ENCODE measurements at places on chromosomes 3 and 15.

GRCh38 chr15:41331833-41332193 lies 578 bp downstream of the OIP5 start:
- DNase-seq = no peak

DNA sequence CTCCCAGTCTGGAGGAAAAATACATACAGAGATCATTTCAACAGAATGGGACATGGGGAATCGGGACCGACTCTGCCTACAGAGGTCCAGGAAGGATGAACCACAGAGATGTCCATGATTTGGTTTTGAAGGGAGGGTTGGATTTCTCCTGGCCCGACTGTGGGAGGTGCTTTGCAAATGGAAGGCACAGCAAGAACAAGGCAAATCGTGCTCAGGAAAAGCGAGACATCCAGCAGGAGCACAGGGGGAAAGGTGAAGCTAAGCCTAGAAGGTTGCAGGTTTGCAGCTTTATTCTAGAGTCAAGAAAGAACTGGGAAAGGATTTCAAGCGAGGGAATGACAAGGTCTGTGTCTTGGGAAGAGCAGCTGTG lies 181.9 kb downstream of the OPA1 start:
- no peak for DNase-seq

DNA sequence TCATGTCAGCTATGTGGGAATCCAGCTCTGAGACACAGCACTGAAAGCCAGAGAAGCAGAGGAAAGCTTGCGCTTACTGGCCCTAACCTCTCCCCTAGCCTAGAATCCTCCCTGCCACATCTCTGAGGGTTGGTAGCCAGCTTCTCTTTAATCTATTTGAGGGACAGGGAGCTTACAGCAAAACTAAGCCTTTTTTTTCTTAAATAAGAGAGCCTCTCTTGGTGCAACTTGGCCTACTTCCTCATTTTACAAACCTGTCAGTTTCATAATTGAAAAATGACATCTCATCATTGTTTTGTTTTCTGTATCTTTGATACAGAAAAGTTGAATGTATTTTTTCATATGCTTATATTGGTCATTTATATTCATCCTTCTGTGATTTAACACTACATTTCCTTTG lies 193.9 kb downstream of the ZNF621 start:
- no peak for DNase-seq

DNA sequence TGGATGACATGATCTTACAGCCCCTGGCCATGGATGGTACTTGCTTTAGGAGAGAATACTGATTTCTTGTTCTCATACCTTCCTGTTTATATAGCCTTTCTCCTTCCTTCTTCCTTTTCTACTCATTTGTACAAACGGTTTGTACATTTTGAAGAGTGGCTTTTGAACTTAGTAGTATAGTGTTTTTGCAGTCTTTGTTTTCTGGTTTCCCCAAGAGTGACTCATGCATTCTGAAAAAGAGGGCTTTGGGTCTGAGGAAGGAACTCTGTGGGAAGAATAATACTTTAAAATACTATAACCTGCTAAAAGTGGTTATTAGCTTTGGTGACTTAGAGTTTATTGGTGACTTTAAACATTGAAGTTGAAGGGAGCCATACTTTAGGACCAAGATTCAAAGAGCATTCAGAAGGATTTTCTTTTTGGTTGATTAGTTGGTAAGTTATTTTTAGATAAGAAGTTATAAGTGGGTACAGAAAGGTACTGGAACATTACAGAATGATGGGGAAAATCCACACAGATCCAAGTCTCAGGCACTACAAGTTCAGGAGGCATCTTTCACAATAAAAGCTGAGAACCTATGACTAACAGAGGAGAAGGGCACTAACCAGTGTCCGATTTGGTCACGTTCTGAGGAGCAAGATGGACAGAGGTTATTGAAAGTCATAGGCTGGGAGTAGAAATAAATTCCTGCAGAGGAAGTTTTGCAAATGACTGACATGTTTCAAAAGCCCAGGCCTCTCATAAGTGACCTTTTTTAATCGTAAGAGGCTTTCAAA lies 369.6 kb upstream of the AZI2 start:
- no peak for DNase-seq

- DNase-seq = no peak
These were observed 149.9 kb upstream of the PDZRN3 start for GRCh38 chr3:73774645-73775044.

GRCh38 chr15:91586560-91586959 lies 266.9 kb upstream of the SLCO3A1 start:
- no peak for DNase-seq

DNA sequence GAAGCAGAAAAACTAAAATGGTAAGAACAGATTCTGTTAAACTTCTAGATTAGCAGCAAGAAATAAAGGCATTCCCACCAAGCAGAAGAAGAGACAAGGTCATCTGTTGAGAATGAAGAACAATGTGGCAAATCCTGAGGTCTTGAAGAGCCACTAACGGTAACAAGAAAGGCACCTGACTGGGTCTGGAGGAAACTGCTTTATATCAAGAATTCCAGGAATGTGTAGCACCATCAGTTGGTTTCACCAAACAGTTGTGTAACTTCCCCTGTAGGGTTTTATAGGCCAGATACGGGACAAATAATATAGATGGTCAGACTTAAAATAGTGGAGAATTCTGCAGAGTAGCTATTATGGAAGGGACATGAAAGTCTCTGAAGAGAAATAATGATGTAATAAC lies 57.3 kb downstream of the ACAP2 start:
- no peak for DNase-seq

DNA sequence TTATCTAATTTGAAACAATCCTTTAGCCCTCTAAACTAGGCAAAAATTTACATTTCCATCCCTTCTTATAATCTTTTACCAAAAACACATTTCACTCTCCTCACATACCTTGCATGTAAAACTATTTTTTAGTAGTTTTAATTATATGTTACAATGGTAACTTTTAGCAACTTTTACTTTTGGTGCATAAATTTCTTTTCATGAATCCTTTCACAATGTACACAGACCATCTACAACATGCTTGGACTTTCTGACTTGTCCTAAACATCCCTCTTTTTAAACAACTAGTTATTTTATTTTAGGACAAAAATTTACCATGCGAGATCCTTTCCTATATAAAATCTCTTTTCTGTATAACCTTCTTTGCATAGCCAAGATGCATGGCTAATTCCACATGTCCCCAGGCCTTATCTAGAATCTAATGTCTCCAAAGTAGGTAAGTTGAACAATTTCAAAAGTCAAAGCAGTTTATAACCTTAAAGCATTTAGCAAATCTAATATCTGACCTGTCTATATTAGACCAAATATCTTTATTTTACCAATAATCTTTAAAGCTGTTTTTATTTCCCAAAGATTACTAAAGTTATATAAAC lies 14.4 kb upstream of the ALDH1L1 start:
- DNase-seq = no peak

GRCh38 chr3:131610174-131610573 lies 107.4 kb upstream of the MRPL3 start:
- no peak for DNase-seq

DNA sequence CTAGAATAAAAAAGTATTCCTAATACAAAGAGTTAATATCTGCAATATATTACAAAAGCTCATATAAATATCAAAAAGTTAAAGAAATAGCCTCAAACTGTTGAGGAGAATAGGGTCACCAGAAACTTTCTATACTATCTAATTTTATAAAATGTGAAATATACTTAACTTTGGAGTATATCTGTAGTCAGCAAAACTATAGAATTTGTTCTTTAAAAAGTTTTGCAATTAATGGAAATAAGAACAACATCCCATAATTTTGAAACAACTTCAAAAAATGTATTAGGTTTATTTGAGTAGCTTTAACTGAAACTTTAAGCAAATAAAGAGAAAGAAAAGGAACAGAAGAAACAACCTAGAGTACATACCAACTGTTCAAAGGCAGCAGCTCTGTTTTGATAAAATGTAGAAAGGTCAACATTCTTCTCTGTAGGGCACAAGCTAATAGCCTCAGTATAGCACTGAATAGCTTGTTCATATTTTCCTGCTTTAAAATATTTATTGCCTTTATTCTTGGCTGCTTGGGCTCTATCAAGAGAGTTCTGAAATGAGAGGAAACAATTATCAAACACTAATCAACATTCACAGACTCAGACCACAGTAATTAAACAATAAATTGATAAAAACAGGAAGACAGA lies 14.3 kb downstream of the TOMM70 start:
- DNase-seq = no peak

GRCh38 chr15:52028431-52029093 lies 9.5 kb downstream of the MAPK6 start:
- DNase-seq = no peak

DNA sequence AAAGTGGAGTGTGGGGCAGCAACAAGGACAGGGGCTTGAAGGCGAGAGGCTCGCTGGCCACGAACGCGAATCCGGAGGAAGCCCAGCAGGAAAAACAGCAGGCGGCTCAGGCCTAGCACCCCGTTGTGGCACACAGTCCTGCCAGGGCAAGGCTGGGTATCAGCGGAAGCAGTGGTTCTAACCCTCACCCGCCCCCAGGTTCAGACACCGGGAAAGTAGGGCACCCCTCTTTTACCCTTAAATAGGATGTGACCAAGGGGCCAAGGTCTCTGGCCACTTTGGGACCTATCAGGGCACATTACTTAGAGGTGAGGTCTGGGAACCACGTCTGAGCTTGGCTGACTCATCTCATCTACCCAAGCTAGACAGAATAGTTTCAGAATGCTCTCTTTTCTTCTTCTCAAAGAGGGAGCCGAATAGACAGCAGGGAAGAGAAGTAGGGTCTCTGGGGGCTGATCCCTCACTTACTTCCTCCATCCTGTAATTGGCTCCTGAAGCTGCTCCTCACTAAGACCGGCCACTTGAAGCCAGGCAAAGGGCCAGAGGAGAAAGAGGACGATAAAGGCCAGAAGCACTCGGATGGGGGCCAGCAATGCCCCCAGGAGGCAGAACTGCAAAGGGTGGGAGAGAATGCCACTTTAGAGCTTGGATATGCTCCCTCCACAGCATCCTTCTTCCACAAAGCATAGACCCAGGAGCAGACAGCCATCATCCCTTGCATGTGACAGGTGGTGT lies 1.7 kb downstream of the LPCAT4 start:
- DNase-seq = no peak

DNA sequence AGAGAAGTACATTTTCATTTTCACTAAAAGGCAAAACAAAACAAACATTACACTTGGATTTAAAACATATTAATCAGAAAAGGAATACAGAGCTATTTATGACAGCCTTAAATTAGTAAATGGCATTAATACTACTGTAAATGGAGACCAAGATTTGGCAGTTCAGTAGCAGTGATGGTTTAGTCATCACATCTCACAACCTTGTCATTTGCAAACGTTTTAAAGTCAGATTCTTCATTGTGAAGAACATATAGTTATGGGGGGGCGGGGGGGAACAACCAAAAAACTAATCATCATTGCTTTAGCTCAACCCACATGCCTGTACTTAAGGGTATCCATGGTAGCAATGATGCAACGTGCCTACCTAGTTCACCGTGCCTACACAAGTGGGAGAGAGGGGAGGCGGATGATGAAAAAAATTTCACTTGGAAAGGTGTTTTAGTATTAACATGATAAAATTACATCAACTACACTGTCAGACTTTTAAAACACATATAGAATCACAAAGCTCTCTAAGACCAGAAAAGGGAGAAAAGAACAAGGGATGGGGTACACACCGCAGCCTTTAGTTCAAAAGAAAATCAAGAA lies 40.1 kb downstream of the DLG1 start:
- DNase-seq = no peak

DNA sequence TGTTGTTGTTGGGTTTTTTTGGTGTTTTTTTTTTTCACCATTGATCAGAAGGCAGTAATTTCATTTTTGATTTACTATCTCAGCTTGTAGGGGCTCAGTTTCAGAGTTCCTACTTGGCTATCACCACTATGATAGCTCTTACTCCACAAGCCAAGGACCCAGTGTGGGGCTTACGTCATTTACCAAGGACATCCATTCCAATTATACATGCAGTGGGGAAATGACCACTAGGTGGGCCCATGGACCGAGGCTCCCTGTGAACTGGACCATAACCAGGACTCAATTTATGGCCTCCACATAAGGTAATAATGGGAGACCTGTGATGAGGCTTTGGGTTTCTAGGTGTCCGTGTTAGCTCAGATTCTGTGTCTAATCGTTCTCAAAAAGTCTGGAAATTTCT lies 67.5 kb upstream of the CACNA1D start:
- no peak for DNase-seq

GRCh38 chr15:57109005-57109404 lies 190.6 kb downstream of the TCF12 start:
- DNase-seq = no peak

- no peak for DNase-seq
These were observed 2.6 kb downstream of the BHLHE40 start for GRCh38 chr3:4981665-4982494.

DNA sequence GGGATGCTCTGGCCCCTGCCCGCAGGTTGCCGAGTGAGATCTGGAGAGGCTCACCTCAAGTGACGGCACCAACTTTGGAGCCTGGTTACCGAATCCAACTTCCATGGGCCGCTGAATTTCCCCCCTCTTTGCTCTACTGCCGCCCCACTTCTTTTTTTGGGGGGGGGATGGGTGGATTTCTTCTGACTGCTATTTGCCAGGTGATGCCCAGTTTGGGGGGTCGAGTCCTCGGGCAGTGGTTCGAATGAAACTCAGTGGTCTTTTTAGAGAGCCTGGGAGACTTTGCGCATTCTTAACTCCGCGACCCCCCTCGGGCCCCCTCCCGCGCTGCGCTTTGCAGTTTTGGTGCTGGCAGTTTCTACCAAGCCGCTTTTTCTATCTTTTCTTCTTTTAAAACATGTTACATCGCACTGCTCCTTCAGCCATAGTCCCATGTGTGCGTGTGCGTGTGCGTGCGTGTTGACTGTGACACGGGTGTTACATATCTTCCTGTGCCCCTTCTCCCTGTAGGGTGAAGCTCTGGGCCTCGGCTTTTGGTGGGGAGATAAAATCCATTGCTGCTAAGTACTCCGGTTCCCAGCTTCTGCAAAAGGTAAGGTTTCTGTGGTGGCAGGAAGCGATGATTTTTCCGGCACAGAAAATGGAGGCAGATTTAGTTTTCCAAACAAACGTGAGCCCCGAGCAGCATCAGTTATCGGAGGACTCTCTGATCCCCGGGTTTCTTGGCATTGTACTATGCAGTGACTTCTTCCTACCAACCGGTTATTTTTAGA lies 837 bp downstream of the CACNA2D3 start:
- DNase-seq = no peak

GRCh38 chr3:98095882-98096281 lies 8.9 kb downstream of the OR5AC2 start:
- DNase-seq = no peak

- no peak for DNase-seq
These were observed 33.7 kb downstream of the RORA start for GRCh38 chr15:61195116-61196002.

DNA sequence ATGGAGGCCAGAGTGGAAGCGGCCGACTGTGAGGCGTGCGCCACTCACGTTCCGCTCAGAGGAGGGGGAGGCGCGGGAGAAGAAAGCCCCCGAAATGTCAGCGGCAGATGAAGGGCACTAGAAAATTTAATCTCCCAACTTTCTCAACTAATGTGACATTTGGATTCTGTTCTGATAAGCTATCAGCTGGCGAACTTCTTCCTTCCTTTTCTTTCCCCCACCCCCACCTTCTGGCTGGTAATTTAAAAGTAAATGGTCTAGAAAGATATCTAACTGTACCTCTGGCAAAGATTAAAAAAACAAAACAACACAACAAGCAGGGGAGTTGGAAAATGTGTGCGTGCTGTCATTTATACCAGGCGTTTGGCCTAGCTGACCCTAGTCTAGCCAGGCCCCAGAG lies 26.4 kb upstream of the TMEM115 start:
- no peak for DNase-seq

GRCh38 chr3:111194048-111194447 lies 122.4 kb downstream of the NECTIN3 start:
- DNase-seq = no peak

GRCh38 chr15:89794627-89795241 lies 18.6 kb downstream of the MESP2 start:
- DNase-seq = no peak

Data from posterior vena cava (tissue), 2 donors.